ENCODE measurements at places on chromosomes 16 and 17.

- DNase-seq, result no peak
These were observed 141.6 kb downstream of the VPS53 start for GRCh38 chr17:573036-573435.

DNA sequence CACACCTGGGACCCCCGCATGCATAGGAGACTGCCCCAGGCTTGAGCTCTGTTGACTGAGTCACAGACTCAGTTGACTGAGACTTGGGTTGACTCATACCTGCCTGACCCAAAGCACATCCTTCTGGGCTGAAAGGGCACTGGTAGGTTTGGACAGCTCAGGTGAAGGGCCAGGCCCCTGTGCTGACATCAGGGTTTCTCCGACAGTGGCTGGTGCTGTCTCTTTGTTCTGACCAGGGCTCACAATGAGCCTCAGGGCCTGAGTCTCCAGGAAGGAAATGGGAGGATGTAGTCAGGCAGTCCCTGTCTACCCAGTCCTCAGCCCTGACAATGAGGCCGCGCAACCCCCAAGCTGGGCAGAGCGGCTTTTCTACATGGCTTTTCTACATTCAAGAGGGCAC is 6.5 kb downstream of the SPNS2 start:
- DNase-seq, result no peak

DNA sequence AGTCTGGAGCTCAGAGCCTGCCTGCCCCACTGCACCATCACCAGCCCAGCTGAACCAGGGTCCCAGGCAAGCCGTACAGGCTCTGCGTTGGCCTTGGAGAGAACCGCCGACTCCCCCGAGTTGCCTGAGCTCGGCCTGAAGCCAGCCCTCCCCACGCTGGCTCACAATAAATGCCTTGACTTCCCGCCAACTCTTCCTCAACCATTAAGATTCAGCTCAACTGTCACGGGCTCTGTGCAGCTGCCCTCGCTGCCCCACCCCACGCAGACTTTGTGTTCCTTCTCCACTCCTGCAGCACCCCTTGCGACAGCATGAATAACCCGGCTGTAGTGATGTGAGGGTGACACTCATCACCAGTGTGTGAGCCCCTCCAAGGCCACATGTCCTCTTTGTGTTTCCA is 4.8 kb upstream of the QPRT start:
- DNase-seq, result peak; percentile 27

DNA sequence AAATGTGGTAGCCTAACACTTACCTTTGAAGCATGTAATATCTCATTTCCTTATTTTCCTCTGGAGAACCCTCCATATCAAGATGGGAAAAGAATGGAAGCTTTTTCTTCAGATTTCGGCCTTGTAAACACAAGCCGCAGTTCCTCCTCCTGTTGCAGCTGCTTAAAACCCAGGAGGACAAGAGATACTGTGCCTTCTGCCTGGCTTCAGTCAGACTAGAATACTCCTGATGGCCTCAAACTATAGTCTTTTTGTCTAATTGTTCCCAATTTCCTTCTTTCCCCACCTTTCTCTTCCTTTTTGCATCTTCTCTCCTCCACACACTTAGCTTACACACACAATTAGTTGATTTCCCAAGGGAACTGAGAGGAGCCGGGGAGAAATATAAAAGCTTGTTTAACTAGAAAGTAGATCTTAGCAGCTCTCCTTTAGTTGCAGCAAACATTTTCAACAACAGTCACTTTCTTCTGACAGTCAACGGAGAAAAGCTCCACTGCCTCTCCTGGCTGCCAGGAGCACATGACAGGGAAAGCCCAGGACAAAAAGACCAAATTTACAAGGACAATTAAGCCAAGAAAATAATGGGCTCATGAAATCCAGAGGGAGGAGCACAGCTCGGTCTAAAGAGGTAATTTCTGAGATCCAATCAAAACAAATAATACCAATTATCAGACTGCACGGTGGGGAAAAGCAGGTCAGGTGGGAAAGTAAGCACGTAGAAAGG is 76.4 kb upstream of the C17orf78 start:
- DNase-seq, result no peak

DNA sequence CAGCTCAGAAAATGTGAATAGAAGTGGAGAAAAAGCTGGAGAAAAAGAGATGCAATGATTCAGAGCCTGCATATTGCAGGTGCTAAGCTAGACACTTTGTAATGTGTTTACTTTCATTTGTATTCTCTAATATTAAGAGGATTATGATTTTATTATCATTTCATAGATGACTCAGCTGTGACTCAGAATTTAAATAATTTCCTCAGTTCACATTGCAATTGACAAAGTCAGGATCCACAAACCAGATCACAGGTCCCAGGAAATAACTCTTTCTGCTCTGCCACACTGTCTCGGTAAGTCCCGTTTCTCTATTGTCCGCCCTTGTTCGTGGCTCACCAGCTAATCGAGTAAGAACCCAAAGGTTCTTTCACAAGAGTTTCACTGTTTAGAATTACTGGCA is 235.4 kb upstream of the MON1B start:
- DNase-seq, result no peak

- DNase-seq, result no peak
These were observed 7.5 kb downstream of the COTL1 start for GRCh38 chr16:84610376-84610775.

GRCh38 chr17:83077411-83077810 is 2.0 kb upstream of the METRNL start:
- DNase-seq, result no peak

DNA sequence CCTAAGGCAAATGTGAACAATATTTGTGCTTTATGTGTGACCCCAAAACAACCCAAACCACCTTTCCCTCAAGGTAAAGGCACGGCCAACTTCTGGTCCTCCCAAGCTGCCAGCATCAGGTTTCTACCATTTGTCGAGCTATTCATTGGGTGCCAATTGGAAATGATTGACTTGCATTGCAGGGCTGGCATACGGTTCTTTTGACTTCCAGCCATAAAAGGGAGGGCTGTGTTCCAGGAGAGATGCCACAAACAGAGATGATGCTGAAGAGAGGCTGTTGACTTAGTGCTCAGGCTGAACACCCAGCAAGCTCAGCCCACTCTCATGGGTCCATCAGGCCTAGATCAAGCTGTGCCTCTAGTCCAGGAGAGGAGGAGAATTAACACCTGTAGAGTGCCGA is 252.4 kb downstream of the GRIN2A start:
- DNase-seq, result no peak

DNA sequence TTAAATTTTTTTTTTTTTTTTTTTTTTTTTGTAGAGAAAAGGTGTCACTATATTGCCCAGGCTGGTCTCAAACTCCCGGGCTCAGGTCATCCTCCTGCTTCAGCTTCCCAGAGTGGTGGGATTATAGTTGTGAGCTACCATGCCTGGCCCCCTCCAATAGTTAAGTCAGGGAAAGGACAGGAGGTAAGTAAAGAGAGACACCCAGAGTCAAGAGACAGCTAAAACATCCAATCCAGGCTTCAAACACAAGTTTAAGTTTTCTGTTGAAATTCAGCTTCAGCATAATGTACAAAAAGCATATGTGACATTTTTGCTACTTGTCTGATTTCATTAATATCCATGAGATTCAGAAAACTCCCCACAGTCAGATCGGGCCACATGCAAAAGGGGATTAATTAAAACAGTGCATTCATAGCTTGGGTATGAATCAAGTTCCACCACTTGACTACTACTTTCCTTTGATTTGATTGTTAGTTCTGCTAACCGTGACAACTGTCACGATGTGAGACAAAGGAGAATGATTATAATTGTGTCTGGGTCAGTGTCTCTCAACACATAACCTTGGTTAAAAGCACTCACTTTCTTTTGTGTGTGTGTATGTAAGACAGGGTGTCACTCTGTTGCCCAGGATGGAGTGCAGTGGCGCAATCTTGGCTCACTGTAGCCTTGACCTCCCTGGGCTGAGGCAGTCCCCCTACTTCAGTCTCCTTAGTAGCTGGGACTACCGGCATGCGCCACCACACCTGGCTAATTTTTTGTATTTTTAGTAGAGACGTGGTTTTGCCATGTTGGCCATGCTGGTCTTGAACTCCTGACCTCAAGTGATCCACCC is 184.9 kb downstream of the PARN start:
- DNase-seq, result no peak

- no peak for DNase-seq
These were observed 33.0 kb upstream of the FOXJ1 start for GRCh38 chr17:76174037-76174436.

- peak; percentile 47 for DNase-seq
These were observed 34.7 kb downstream of the YPEL2 start for GRCh38 chr17:59366040-59366757.

DNA sequence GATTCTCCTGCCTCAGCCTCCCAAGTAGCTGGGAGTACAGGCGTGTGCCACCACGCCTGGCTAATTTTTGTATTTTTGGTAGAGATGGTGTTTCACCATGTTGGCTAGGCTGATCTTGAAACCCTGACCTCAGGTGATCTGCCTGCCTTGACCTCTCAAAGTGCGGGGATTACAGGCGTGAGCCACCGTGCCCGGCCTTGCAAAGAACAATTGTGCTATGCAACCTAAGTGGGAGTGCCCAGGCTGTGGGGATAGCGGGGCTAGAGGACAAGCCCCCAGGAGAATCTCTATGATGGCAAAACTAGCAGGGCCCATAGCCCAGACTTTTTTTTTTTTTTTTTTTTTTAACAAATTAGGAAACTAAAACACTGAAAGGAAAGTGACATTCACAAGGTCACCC is 2.0 kb upstream of the GPR179 start:
- no peak for DNase-seq

GRCh38 chr16:80029761-80030481 is 429.4 kb upstream of the MAF start:
- DNase-seq, result no peak

- DNase-seq, result no peak
These were observed 24.8 kb downstream of the PDIA2 start for GRCh38 chr16:307691-308312.

DNA sequence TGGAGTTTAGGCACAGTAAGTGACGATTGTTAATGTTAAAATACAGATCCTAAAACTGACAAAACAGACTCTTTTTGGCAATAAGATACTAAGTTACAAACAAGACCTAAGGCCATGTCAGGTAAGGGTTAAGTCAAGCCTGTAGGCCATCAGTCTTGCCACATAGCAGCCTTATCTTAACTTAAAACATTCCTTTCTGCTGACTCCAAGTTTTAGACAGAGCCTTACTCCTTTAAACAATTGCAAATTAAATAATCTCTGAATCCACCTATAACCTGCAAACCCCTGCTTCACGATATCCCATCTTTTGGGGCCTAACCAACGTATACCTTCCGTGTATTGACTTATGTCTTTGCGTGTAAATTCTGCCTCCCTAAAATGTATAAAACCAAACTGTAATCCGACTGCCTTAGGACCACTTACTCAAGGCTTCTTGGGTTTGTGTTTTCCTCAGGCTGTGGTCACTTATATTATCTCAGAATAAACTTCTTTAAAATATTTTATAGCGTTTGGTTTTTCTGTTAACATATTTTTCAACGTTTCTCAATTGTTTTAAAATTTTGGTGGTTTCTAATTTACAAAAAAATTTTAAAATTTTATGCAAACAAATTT is 64.4 kb downstream of the EFCAB5 start:
- DNase-seq, result no peak

GRCh38 chr17:78719630-78720298 is 62.3 kb downstream of the CYTH1 start:
- DNase-seq, result no peak

DNA sequence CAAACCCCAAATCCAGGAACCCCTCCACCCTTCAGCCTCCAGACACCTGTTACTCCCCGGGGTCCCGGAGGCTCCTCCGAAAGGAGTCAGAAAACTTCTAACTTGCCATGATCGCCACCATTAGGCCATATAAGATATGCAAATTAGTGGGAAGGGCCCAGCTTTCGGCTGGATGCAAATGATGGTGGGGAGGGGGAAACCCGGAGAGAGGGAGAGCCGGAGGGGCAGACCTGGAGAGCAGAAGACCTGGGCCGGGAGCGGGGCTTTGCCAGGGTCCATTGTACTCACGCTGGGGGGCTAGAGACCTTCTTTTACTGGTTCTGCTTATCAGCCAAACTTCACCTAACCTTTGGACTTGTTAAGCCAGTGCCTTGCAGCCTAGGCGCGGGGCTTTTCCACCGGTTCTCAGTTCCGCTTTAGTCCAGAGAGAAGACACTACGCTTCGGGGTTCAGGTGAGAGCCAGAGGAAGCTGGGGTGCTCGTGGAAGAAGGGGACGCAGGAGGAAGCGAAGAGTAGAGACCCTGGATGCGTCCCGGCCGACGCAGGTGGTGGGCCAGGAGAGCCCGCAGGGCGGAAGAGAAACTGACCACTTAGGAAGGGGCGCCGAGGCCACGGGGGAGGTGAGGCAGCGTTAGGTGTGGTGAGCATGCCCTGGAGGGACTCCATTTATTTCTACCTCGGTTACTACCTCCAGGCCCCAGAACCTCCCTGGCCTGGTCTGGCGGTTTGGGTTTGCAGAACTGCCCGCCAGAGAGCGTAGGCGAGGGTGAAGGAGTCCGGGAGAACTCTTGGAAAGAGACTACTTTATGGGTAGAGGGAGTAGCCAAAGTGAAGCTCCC is at the start of gene HNF1B:
Gene HNF1B, minus strand, starts transcription at position 99 of the 840 bp plus-strand sequence. CDS start 175 bp downstream, outside the sequence.
- peak; percentile 81 for DNase-seq

GRCh38 chr16:31130336-31130891 is 5.1 kb downstream of the PRSS8 start:
- no peak for DNase-seq

DNA sequence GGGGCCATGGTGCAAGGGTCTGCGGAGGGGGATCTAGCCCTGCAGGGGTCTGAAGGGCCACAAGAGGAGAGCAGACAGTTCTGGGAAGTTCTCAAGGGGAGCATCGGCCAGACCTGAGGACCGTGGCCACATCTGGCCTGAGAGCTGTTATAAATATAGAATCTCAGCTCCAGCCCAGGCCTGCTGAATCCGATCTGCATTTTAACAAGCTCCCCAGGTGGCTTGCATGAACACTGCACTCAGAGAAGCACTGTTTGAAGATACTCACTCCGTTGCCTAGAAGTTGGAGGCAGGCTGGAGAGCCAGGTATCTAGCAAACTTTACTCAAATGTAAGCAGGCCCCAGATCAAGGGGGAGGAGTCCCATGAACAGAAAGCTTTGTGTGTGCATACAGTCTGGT is 61.3 kb downstream of the NKD1 start:
- no peak for DNase-seq

DNA sequence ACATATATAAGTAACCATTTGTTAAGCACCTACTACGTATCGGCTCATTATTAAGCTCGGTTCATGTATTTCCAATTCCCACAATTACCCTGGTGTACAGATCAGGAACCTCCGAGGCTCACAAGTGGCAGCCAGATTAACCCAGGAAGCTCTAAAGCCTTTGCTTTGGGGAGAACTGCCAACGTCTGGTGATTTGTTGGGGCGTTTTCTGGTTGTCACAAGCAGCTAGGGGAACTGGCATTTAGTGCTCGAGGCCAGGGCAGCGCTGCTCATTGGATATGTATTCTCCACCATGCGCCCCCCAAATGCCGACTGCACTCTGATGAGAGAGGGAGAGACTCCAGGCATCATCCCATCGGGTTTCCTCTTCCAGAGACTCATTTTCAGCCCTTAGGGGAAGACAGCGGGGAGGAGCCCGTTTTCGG is 541 bp downstream of the ZNF18 start:
- DNase-seq, result peak; percentile 24
